Thyroid gland (tissue), 4 donors: ENCODE measurements at places on chromosomes 1 and 21. TPM values are rescaled to one million over a fixed set of nuclear protein-coding genes. Genes with fewer than 3 reads are reported as not detected.

RGS13 gene
- total RNA-seq = not detected

CHI3L1 gene
- total RNA-seq = 5.5 TPM

S100A7 gene
- total RNA-seq = not detected

- no peak for DNase-seq
Measured at GRCh38 chr1:210764536-210764935, 369.4 kb downstream of the KCNH1 start.

GRCh38 chr1:57024855-57025254 lies 59.0 kb upstream of the C8B start:
- DNase-seq = peak; percentile 29

DNA sequence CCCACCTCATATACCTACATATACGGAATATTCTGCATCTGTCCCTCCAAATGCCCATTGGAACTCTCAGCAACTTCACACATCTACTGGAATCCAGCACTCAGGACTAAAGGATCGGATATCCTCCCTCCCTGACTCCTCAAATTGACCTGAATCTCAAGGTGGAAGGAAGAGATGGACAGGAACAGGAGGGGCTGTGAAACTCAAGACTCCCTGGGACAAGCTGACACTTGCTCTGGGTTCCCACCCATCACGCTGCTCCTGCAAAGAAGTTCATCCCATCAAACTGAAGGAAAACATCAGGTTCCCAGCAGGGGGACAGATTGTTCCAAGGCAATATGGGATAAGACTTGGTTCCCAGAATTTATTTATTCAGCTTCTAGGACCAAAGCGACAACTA lies 30.3 kb upstream of the TIAM1 start:
- no peak for DNase-seq

GRCh38 chr1:15680561-15681348 lies 3.4 kb upstream of the PLEKHM2 start:
- peak; percentile 32 for DNase-seq

- DNase-seq = no peak
Measured at GRCh38 chr1:211198111-211198510, 61.1 kb upstream of the RCOR3 start.
